Activated T-cell treated with anti-CD3 and anti-CD28 coated beads, Interleukin-2, amount 50 U/mL, for 72 hours (primary cell): ENCODE measurements at places on chromosomes 2 and 18.

DNA sequence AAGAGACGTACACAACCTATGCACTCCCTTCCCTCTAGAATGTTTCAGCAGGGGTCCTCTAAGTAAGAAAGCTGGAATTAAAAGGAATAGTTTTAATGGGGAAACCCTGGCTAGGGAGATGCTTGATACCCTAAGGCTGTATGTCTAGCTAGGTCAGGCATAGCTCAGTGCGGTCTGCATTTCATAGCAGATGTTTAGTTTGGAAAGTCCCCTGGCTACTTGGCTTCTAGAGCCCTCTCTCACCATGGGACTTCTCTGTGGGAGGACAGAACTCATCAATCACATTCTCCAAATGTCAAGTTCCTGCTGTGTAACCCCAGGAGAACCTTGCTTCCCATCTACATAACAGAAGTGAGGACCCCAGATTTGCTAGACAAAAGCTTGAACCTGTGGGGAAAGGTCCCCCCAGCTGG lies 24.1 kb upstream of the ANXA4 start:
- DNase-seq = no peak

DNA sequence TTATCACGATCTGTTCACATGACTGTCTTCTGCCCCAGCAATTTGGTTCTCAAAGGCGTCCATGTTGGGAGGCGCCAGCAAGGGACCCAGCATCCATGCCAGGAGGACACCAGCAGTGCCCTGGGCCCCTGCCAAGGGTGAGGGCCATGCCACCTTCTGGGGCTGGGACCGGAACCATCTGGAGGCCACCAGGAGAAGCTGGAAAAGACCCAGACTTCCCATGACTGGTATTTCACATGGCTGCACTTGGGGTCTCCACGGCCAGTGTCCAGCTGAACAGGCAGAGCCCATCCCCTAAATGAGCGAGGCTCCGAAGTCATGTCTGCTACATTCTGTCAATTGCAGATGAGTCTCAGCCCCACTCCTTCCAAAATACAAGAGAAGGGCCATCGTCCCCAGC lies 306.8 kb upstream of the HS6ST1 start:
- no peak for DNase-seq

DNA sequence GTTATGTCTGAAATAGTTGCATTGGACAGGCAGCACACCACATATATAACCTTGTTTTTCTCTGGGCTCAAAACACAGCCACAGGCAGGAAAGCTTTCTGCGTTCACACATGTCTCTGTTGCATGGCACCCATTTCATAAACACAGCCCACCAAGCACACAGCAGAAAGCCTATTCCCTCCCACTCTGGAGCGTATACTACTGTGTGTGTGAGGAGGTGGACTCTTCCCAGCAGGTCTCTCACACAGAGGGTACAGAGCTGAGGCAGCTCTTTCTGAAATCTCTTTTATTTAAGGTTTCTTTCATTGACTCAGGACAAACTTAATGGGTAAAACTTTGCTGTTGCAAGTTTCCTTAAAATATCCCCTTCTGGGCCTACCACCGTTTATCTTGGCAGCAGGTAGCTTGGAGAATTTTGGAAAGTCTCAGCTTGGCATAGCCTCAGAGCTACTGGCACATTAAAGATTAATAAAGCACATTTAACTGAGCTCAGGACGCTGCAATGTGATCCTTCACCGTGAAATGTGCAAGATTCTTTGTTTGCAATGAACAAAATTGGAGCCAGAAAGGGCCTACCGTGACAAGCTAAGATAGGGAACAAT lies 105.1 kb upstream of the NCKAP5 start:
- DNase-seq = no peak

GRCh38 chr2:64391940-64392339 lies 62.0 kb upstream of the LGALSL start:
- DNase-seq = no peak

DNA sequence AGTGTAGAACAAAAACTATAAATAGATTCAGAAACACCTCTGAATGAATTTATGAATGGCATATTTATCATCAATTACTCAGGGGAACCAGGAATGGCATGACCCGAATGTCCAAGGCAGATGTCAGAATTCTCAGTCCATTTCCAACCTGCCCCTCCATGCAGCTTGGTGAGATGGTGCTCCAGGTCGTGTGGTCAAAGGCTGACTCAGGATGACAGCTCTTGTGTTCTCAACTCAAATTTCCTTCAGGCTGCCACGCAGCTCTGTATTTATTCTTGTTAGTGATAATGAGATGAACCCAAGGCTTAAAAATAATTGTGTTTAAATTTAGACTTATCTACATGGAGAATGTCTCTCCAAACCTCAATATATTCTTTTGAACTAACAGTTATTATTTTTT lies 146.9 kb downstream of the METTL4 start:
- no peak for DNase-seq

- DNase-seq = no peak
Observed at GRCh38 chr2:108924580-108925251, 64.3 kb downstream of the EDAR start.
